ENCODE measurements at places on chromosomes 16 and 17.

DNA sequence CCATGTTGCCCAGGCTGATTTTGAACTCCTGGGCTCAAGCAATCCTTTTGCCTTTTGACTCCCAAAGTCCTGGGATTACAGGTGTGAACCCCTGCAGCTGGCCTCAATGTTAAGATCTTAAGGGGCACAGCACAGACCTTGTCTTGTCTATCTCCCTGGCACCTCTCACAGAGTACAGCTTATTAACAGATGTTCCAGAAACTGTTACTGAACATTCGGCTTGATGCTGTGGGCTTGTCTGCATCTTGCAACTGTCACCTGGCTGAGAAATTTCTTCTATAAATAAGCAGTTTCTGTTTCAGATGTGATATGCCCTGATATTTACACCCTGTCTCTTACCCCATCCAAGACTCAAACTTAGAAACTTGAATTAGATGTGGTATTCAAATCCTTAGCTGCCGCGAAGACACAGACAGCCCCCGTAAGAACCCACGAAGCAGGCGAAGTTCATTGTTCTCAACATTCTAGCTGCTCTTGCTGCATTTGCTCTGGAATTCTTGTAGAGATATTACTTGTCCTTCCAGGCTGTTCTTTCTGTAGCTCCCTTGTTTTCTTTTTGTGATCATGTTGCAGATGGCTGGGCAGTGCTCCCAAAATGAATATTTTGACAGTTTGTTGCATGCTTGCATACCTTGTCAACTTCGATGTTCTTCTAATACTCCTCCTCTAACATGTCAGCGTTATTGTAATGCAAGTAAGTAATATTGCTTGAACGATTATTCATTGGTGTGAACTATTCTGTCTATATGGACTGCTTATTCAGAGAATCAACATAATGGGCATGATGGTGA lies at the start of gene TNFRSF17:
Gene TNFRSF17 (plus strand): TSS at position 450 of the 791 bp plus-strand sequence. CDS start 115 bp downstream, at position 565.
- no peak for DNase-seq

GRCh38 chr17:7437950-7438614 lies 1.2 kb upstream of the FGF11 start:
- DNase-seq = no peak

DNA sequence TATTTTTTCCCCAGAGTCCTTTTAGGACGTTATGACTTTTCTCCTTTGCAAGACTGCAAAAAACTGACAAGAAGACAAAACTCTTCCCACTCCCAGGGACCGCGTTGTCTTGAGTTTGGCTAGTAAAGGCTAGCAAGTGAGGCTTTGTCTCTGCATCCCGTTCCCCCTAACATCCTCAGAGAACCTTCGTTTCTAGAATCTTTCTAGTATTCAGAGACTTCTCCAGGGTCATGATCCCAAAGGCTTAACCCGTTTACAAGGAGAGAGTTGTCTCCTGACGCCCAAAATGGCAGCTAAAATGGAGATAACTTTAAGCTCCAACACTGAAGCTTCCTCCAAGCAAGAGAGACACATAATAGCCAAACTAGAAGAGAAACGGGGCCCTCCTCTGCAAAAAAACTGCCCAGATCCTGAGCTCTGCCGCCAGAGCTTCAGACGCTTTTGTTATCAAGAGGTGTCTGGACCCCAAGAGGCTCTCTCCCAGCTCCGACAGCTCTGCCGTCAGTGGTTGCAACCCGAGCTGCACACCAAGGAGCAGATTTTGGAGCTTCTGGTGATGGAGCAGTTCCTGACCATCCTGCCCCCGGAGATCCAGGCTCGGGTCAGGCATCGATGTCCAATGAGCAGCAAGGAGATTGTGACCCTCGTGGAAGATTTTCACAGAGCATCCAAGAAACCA lies 843 bp downstream of the ZNF174 start:
- peak; percentile 28 for DNase-seq

GRCh38 chr16:81544700-81545271 lies 100.2 kb downstream of the CMIP start:
- DNase-seq = no peak

GRCh38 chr17:72311004-72311403 lies 190.2 kb downstream of the SOX9 start:
- no peak for DNase-seq

DNA sequence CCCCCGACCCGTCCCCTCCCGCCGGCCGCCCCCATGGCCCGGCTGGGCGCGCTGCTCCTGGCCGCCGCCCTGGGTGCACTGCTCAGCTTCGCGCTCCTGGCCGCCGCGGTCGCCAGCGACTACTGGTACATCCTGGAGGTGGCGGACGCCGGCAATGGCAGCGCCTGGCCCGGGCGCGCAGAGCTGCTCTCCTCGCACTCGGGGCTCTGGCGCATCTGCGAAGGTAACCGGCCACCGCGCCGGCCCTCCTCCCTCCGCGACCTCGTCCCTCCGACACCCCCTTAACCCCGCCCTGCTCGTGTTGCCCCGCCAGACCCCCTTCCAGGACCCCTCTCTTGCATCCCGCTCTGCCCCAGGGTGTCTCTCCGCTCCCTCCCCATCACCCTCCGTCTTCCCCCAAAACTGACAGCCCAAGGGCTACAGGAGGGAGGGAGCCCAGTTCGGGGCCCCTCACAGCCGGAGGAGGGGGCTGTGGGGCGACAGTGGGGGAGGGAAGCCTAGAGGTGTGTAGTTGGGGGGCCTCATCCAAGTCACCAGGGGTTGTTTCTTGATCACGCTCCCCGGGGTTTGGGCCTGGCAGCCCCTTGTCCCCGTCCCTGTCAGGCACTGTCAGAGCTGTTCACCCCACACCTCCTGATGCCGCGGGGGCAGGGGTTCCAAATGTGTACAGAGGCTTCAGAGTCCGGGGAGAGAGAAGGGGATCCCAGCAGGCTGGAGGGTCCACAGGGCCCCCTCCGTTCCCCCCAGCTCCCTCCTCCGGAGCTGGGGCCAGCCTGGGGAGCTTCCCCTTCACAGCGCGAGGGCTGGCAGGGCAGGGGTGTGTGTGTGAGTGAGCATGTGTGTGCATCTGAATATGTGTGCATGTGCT lies 794 bp downstream of the TMEM235 start:
- no peak for DNase-seq

DNA sequence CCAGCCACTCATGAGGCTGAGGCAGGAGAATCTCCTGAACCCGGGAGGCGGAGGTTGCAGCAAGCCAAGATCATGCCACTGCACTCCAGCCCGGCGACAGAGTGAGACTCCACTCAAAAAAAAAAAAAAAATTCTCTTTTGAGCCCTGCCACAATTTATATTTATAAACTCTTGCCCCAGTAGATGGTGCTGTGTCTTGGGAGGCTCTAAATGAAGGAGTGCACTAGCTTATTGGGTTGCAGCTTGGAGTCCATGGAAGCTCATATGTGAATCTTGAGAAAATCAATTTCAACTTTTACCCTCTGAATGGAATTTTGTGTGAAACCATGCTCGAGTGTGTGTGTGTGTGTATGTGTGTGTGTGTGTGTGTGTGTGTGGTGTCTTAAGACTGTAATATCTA lies 420.1 kb downstream of the HS3ST4 start:
- no peak for DNase-seq

DNA sequence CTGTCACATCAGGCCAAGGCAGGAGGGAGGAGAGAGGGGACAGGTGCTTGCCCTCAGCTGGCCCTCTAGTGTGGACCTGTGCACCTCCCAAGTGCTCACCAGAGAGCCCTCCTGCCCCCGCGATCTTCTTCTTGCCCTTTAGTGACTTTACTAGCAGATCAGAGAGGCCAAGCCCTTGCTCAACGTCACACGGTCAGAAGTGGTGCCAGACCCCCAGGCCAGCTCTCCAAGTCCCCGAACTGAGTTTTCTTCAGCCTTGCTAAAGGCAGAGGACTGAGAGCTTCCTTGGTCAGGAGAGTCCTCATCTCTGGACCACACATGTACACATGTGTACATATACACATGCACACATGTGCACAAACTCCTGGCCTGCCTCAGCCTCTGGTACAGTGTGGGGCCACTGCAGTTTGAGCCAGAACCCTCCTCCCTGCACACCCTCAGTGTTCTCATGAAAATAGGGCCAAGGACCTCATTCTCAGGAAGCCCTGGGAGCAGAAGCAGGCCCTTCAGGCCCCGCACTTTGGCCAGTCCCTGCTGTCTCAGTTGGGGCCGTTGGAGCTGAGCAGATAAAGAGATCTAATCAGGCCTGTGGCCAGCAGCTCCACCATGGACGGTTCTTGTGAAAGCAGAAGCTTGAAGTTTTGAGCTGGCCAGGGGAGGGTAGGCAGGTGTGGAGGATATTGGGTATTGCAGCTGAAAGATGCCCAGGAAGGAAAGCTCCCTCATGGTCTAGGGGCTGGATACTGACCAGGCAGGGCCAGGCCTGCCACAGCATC lies 7.4 kb upstream of the EPX start:
- DNase-seq = no peak

- DNase-seq = peak; percentile 77
These were observed 95.0 kb downstream of the ADCY9 start for GRCh38 chr16:4021070-4021779.

DNA sequence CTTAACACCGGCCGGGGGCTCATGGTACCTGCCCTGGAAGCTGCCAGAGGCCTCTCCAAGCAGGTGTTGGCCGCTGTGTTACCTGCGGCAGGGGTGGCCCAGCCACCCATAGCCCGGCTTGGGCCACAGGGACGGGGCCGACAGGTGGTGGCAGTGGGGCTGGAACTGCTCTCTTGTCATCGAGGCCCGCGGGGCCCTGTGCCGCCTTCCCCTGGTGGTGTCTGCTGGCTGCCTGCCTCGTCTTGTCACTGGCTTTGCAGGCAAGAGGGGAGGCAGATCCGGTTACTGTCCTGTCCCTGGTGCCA lies 27.1 kb downstream of the GSE1 start:
- no peak for DNase-seq

- no peak for DNase-seq
These were observed 8.3 kb downstream of the MYH10 start for GRCh38 chr17:8622191-8622590.

GRCh38 chr17:39781861-39782213 lies 44.1 kb downstream of the GRB7 start:
- DNase-seq = no peak
